ENCODE measurements at places on chromosomes 2 and 18.

DNA sequence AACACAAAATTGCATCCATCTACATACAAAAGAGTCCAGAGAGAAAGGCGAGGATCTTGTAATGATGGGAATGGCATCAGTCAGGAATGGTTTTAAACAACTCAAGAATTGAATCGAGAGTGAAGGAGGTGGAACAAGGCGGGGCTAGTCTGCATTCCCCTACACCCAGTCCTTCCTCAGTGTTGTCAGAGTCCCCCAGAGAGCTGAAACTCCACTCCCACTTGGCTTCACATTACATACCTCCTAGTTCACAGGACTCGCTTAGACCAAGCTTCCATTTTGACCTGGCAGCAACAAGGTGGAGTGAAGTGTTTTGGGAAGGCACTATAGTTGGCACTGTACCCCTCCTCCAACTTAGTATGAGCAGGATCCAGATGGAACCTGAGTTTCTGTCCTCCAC is 1273.5 kb upstream of the CRIM1 start:
- DNase-seq = no peak

DNA sequence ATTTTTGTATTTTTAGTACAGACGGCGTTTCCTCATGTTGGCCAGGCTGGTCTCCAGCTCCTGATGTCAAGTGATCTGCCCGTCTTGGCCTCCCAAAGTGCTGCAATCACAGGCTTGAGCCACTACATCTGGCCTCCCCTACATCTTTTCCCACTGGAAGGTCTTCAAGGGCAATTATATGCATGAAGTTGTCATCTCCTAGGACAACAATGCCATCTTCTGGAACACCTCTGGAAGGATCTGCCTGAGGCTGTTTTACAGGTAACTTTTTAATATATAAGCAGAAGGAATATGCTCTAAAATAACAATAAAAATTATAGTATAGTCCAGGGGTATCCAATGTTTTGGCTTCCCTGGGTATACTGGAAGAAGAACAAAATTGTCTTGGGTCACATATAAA is 321.4 kb downstream of the AFF3 start:
- no peak for DNase-seq

- DNase-seq = peak; percentile 33
Observed at GRCh38 chr2:42770288-42771131, 6.6 kb upstream of the OXER1 start.

GRCh38 chr18:12012697-12013096 is 31.4 kb downstream of the IMPA2 start:
- no peak for DNase-seq

GRCh38 chr18:46462523-46462922 is 194.5 kb downstream of the LOXHD1 start:
- DNase-seq = no peak

GRCh38 chr2:72145289-72145657 is 2.4 kb downstream of the CYP26B1 start:
- peak; percentile 16 for DNase-seq

DNA sequence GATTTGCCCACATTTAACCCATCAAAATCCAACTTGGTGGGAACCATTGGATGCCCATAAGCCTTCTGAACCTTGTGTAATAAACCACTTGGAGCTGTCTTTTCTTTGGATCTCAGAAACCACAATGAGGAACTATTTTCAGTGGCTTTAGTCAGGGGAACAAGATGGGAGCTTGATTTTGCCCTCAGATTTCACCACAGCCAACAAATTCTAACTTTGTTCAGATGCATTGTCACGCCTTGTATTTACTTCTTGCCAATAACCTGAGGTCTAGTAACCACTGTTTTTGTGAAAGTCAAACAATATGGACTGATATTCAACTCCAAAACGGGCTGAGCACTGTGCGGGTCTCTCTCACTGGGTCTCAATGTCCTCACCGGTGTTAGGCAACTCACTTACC is 508.2 kb downstream of the TNS1 start:
- DNase-seq = no peak

GRCh38 chr18:44818668-44819403 is 138.1 kb downstream of the SETBP1 start:
- no peak for DNase-seq

- no peak for DNase-seq
Observed at GRCh38 chr2:152556506-152556905, 160.8 kb downstream of the PRPF40A start.

DNA sequence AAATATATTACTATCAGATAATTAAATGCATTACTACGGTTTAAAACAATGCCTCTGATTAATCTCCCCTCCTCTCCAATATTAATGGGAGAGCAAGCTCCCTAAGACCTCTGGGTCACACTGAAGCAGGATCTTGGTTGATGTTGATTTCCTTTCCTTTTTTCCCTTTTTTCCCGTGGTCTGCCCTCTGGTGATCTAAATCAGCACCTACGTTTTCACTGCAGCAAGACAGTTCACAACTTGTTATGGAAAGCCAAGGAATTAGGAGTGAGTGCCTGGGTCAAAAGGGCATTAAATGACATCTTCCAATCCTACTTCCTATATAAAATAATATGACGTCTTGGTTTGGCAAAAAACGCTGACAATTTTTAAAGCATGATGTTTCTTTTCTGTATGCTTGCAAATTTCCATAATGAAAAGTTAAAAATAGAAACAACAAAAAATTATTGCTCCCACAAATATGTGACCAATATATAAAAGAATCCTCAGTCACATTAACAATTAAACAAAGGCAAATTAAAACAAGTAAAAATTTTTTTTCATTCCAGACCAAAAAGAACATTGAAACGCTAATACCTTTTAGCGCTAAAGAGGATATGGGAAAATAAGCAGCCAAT is 7.9 kb upstream of the CFAP36 start:
- DNase-seq = peak; percentile 53

- no peak for DNase-seq
Observed at GRCh38 chr2:231393149-231394131, 2.1 kb upstream of the B3GNT7 start.

DNA sequence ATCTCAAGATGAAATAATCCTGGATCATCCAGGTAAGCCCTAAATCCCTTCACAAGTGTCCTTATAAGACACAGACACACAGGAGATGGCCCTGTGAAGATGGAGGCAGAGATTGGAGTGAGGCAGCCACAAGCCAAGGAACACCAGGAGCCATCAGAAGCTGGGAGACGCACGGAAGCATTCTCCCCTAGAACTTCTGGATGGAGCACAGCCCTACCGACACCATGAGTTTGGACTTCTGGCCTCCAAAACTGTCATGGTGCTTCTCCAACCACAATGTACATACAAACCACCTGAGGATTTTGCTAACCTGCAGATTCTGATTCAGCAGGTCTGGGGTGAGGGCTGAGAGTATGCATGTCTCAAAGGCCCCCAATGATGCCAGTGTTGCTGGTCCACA is 42.5 kb downstream of the ADD2 start:
- no peak for DNase-seq

DNA sequence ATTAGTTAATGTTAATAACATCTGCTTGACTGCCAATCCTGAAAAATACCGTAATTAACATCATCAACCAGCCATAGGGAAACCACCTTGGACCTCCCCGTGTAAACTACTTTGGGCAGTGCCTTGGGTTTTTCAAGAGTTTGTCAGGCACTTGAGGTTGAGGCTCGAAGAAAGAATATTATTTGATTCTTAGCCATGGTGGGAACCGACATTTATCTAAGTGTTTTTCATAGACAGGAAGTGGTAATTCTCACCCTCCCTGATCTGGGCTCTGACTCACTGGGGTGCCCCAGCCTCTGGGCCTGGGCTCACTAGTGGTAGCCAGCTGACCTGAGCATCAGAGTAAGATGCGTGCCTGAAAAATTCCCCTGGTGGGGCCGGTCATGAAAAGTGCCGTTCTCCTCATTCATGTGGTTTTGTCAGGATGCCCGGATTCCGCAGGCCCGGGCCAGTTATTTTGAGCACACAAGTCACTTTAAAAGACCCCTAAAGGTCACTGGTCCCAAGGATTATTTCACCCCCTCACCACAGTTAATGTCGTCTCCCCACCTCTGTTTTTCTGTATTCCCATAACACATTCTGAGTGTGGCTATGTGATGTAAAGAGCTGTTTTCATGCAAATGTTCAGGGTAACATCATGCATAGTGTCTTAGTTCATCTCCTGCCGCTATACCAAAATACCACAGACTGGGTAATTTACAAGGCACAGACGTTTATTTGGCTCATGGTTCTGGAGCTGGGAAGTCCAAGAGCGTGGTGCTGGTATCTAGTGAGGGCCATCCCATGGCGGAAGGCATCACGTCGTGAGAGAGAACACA is 21.6 kb upstream of the SPATA3 start:
- no peak for DNase-seq

GRCh38 chr2:200860092-200860795 is 4.2 kb downstream of the CLK1 start:
- DNase-seq = no peak

DNA sequence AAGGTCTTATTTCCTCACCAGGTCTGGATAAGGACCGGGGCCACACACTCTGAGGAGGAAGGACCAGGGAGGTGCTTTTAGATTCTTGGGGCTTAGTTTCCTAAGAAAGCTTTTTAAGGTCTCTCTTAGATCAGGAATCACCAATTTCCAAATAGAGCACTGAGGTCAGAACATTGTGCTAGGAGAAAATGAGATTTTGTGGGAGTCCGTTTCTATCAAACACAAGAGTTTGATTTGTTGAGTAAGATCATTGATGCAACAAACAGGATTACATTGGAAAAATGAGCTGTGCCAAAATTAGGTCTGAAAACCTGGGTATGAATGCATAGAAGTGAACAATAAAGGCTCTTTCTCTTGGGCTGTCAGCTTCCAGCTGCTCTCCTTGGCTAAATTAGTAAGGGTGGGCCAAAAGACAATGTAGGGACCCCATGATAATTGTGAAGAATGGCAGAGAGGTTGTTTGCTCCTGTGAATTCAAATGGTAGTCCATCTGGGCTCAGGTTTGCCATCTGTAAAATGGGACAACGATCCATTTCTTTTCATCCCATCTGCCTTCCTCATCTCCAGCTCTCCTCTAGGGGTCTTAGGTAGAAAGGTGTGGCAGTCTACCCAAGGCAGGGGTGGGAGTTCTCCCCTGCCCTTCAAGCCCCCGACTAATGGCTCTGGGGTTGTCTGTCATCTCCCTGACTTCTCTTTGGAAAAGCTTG is 20.0 kb downstream of the IGFBP2 start:
- DNase-seq = no peak

DNA sequence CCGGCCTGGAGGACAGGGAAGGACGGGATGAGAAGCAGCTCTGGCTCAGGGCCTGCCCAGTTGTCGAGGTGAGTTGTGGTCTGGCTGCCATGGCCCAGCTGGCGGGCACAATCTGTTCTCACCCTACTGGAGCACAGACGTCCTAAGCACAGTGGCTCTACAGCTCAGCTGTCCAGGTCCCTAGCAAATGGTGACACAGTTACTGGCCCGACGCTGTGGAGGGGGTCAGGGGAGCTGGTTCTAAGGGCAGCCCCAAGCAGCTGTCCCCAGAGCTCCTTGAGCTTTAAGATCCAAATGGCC is 32.9 kb downstream of the KCNK3 start:
- no peak for DNase-seq

GRCh38 chr2:202065876-202066275 is 7.2 kb upstream of the KIAA2012 start:
- DNase-seq = no peak

DNA sequence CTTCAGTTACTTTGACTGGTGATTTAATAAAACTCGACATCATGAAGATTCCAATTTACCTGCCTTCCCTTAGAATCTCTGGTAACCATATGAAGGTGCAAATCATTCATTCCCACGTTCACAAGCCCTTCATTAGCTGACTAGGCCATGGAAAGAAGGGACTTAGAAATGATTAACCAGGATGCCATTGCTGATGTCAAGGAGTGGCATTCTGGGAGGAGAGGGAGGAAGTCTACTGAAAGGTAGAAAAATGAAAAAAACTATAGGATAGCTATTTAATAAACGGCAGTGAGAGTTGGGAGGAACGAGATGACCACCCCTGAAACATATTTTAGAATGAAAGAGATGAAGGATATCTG is 1.4 kb downstream of the ATIC start:
- DNase-seq = no peak

GRCh38 chr18:75375341-75375740 is 52.2 kb downstream of the SMIM21 start:
- no peak for DNase-seq

DNA sequence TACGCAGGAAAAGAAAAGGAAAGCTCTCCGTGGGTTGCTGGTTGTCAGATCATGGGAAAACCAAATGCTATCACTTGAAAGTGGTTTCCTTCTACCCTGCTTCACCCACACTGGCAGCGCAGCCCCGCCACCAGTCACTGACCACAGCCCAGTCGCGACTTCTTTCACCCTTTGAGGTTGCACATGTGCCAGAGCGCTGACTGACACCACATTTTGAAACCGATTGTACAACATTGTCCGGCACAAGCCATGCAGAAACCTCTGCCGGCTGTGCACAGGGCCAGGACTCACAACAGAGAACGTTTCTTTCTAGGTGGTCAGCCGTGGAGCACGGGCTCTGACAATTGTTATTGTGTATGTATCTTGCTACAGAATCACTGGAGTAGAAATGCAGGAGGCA is 827.2 kb upstream of the POU3F3 start:
- DNase-seq = no peak

DNA sequence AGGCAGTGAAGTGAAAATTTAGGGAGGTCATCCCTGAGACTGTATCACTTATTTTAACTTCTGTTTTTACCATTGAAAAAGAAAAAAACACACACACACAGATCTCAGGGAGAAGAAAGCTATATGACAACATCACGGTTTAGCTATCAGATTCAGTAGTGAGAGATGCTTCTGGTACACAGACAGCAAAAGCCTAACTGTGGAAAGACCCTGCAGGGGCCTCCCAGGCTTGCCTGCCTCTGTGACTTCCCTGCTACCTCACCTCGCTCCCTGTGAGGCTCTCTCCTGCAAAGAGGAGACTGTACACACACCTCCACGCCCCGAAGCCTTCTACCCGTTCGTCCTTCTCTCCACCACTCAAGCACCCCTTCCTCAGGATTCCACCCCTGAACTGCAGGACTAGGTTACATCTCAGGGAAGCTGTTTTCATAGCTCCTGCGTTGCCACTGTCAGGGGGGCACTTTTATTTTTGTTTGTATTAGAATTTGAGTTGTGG is 86.3 kb downstream of the EPB41L3 start:
- no peak for DNase-seq

GRCh38 chr2:113765276-113765675 is 8.8 kb upstream of the SLC35F5 start:
- no peak for DNase-seq

DNA sequence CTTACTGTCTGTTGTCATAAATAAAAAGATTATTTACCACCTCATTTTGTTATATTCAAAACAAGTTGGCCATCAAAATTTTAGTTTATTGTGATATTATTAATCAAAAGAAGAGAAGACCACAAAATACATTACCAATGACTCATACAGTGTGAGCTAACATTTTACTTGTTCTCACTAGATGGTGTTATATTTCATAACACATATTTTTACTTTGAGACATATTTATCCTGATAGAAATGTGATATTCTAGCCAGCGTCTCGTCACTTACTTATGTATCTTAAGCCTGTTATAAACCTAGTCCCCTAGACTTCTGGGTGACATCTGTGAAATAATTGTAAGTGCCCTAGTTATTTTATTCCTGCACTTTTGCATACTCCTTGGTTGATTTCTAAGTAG is 263.2 kb downstream of the CDH7 start:
- DNase-seq = no peak

GRCh38 chr2:127558911-127559310 is 23.4 kb downstream of the MYO7B start:
- DNase-seq = no peak

- no peak for DNase-seq
Observed at GRCh38 chr2:102120261-102120660, 22.3 kb upstream of the IL1R1 start.
